ENCODE measurements at places on chromosomes 12 and 14.

DNA sequence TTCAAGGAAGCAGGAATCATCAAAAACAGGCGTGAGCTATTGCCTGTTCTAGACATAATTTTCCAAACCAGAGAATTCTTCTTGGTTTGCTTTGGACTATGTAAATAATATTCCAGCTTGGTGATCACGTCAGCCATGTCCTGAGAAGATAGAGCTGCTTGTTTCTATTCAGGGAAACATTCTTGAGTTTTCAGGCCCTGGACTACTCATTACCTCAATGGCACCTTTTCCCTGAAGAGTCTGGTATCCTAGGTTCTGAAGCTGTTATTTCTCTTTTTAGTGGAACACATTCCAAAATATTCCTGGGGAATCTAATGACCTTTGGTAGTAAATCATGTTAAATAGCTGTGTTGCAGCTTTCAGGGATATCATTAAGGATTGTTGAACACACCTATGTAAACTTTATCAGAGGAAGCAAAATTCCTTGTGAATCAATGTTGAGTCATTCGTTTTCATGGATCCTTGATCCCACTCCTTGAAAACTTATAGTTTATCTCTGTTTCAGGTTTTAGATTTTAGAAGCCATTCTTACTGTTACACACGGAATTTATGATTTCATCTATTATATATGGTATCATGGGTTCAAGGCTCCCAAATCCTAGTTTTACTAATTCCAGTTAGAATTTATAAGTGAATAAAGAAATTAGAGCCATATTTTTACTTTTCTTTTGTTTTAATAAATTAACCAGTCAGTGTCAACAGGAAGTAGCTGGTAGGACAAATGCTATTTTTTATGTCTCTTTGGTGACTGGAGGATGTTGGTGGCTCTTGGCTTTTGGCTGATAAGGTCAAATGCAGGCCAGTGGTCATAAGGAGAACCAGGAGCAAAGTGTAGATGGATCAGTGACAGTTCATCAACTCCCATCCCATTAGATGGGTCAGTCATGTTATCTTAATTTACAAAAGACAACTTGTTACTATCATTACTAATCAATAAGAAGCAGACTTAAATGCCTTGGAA is 380.1 kb downstream of the ZFP36L1 start:
- DNase-seq = no peak

- DNase-seq = no peak
These were observed 11.3 kb downstream of the FGF6 start for GRCh38 chr12:4434301-4434700.

GRCh38 chr12:12714276-12715021 is 2.7 kb upstream of the CDKN1B start:
- DNase-seq = no peak

GRCh38 chr12:26979733-26980132 is 34.5 kb downstream of the TM7SF3 start:
- no peak for DNase-seq

DNA sequence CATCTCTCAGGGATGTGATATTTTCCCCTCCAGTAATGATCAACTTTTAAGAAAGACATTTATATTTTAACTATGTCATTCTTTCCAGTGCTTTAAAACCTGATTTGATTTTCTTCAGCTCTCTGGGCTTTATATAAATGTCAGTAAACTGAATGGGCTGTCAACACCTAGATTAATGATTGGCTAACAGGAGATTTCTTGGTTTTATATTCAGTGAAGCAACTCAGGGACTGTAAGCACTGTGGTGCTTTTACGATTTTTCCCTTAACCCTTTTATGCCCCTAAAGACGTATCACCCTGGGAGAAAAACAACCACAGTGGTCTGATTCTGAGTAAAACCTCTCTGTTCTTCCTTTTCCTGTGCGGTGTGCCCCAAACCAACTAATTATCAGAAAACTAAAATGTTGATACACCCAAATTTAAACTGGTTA is 38.0 kb downstream of the PTGER2 start:
- DNase-seq = no peak

DNA sequence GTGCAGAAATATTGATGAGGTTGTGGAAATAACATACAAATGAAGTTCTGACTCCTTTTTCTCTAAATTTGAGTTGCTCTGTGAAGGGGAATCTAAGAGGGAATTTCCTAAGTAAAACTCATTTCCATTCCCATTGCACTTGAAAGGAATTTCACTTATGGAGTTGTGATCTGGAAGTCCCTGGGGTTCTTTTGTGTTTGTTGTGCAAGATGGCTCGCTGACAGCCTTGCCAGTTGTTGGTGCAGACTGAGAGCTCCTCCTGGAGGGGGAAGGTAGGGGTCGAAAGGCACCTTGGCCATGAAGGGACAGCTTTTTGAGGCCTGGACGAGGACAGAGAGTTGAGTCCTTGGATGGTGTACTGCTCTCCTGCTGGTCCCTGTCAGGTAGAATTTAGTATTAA is 72.0 kb downstream of the C12orf56 start:
- DNase-seq = no peak

DNA sequence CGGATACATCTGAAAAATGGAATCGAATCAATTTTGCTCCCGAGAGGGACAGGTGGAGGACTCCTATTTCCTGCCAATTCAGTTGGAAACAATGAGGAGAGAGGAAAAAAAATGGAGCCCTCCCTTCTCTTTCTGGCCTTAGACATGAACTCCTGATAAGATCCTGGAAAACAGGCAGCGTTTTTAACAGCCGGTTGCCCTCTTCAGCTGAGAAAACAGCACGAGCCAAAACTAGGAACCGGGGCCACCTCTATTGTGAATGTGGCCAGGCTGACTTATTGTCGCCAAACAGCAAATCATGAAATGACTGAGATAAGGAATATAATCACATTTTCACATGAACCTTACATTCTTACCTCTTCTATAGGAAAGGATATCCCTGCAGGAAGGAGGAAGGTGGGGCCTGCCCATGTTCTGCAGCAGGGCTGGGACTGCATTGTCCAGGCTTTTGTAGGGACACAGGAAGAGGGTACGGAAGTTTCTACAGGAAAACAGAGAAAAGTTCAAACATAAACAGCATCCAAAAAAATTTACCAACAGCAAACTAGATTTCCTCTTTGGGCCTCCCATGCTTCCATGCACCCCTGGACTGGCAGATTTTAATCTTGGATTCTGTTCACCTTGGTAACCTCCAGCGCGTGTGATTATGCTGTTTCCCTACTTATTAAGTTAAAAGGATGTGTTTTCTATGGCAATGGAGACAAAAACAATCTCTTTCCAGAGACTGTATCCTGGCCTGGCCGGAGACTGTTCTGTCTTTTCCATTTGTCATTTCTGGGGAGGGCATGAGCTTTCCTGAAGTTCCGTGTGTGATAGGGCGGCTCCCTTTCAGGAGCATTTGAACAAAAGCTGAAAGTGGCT is 29.0 kb upstream of the ELK3 start:
- no peak for DNase-seq

DNA sequence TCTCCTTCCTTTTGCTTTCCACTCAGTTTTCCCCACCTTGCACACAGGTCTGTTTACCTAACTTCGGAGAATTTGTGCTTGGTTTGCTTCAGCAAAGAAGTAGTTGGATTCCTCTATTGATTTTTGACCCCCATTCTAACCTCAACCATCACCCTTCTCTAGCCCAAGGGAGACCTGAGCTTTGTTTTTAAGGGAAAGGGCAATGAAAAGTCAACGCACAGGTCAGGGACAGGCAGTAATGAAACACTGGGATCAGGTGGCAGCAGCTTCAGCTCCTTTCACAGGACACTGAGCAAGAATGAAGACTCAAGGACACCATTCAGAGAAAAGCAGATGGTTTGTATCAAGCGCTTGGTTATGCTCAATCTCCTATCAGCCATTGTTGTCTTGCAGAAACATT is 46.9 kb upstream of the KRR1 start:
- no peak for DNase-seq

GRCh38 chr14:52960627-52961026 is 9.8 kb upstream of the FERMT2 start:
- no peak for DNase-seq

DNA sequence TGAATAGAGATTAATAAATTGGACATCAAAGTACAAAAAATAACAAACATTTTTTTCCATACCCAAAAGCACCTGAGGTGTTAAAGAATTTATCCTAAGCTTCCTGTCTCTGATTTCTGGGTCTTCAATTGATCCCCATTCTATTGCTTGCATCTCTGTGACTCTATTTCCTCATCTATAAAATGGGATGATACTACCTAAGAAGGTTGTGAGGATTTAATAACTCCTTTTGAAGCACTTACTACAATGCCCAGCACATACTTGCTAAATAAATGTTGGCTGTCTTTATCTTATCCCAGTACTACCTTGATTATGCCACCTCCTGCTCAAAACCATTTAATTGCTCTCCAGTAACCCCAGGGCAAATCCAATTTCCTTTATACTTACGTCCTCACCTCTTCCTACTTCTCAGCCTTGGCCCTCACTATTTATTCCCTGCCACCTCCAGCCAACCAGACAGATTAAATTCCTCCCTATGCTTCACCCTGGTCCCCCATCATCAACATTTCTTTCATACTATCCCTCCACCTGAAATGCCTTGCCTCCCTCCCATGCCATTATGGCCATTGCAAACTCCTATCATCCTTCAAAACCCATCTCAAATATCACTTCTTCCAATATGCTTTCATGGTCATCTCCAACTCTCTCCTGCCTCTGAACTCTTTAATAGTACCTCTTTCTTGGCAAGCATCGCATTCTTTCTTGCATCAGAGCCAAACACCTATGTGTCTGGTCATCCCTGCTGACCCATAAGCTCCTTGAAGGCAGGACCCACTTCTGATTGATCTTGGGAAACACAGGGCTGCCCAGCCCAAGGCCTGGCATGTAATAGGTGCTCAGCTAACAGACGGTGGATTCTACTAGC is 7.9 kb upstream of the ASIC1 start:
- DNase-seq = no peak

- no peak for DNase-seq
These were observed 108.0 kb downstream of the AEBP2 start for GRCh38 chr12:19547271-19547671.

GRCh38 chr12:32519047-32519446 is 119.7 kb downstream of the FGD4 start:
- DNase-seq = no peak

Data from activated CD8-positive, alpha-beta memory T cell treated with anti-CD3 and anti-CD28 coated beads for 4 hours (primary cell).